Stimulated activated CD4-positive, alpha-beta T cell treated with anti-CD3 and anti-CD28 coated beads, Interleukin-1b, Interleukin-23, amount 100 ng/mL, for 1 hour (primary cell): ENCODE measurements at places on chromosomes 3 and 15.

- no peak for DNase-seq
Measured at GRCh38 chr3:23953523-23953922, 8.4 kb downstream of the NR1D2 start.

DNA sequence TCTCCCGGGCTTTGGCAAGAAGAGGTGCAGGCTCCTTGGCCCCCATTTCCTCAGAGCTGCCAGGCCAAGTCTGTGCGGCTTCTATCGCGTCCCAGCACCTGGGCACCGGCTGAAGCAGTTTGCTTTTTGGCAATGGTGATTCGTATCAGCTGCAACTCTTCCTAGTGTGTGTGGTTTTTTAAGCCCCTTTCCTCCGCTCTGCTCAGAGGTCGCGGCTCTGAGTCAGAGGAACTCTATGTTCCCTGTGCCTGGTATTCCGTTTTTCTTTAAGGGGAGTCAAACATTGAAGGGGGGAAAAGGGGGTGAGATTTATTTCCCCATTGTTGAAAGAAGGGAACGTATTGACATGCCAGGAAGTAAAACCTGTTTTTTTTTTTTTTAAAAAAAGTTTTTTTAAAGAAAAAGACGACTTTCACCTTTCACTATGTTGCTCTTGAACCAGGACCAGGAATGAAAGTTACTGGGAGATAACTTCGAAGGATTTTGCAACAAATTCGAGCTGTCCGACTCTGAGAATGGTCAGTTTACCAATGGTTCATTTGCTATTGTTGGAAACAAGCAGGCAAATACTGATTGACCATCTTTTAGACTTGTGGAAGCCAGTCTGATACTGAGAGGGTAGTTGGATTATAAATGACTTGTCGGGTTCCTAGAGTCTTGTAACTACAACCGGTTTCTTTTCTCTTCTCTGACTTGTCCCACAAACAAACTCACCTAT, 1.1 kb downstream of the ARMC8 start:
- no peak for DNase-seq

DNA sequence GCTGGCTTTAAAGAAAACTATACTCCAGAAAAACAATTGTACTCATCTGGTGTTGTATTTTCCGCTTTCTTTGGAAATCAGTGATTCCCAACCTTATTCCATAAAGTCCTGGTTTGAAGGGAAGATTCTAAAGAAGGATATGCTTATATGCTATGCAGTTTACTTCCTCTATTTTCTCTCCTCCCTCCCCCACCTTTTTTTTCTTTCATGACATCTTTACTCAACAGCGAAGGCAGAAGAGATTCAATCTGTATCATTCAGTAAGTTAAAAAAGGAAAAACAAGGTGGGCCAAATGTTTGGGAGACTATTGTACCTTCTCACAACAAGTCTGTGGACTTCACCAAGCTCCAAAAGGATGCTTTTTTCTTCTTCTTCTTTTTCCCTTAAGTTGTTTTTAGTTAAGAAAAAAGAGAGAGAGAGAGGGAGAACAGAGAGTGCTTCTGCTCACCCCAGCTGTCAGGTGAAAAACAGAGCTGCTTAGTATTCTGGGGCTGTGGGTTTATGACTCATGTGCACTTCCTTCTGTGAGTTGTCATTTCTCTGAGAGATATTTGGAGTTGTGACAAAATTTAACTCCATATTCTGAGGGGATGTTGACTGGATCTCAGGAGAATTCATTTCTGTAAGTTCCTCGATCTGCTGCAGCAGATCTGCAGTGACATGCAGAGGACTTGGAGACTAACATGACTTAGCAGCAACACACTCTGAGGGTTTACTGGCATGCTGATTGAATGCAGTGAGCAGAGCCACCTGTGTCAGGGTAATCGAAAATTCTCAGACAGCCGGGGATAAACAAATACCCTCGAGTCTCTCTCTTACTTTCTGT, 70.7 kb downstream of the SSR3 start:
- DNase-seq, result no peak

GRCh38 chr3:39108200-39108710, 775 bp downstream of the TTC21A start:
- no peak for DNase-seq

DNA sequence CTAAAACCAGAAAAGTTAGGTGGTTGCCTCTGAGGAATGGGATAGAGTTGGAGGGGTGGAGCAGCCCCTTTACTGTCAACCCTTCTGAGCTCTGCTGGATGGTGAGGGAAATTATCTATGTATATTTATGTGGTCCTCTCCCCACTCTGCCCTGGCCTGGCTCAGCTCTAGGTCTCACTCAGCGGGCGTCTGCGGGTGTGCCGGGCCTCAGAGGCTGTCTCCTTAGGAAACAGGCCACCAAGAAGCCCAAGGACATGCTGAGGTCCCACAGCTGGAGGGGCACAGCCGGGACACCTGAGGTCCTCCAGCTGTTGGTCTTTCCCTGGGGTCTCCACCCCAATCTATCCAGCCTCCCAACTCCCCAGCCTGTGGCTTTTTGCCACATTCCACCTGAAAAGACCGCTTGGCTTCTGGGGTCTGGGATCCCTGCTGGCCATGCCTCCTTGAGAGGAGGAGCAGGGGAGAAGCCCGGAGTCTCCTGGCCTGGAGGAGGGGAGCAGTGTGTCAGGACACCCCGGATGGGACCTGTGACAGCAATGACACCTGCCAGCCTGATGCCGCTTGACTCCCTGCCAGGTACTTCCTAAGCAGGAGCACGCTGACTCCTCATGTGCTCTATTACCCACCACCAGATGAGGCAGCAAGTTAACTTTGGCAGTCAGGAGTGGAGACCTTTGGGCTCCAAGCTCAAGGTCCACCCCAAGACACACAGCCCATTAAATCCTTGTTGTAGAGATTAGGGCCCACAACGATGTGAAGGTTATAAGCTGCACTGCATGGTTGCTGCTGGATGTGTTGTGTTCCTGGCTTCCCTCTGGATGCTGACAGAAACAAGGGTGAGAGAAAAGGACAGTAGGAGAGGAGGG, at the start of gene SLC28A1:
SLC28A1 (plus strand) TSS at position 747 of the 866 bp plus-strand sequence. CDS start 3,099 bp downstream, outside the sequence.
- no peak for DNase-seq

DNA sequence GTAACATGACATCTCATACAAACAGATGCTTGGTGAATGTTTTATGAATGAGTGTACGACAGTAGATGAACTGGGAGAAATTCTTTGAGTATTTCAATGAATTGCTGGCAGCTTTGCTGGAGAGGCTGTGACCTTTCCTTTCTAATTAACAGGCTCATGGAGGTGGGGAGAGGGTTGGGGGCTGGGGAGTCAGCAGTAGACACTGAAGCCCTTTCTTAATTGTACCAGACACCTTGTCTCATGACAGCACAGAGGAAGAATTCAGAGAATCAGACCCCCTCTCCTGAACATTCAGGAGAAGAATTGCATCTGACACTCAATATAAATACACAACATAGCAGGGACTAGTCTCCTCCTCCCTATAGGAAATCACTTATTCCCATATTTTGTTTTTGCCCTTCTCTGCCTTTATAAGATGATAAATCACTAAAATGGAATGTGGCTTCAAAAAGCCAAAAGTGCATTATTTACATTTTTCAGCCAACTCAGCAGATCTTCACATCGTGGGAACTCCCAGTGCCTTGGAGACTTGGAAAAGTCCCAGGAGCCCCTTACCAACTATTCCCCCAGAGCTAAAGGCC, 66.2 kb upstream of the TPM1 start:
- DNase-seq, result no peak

DNA sequence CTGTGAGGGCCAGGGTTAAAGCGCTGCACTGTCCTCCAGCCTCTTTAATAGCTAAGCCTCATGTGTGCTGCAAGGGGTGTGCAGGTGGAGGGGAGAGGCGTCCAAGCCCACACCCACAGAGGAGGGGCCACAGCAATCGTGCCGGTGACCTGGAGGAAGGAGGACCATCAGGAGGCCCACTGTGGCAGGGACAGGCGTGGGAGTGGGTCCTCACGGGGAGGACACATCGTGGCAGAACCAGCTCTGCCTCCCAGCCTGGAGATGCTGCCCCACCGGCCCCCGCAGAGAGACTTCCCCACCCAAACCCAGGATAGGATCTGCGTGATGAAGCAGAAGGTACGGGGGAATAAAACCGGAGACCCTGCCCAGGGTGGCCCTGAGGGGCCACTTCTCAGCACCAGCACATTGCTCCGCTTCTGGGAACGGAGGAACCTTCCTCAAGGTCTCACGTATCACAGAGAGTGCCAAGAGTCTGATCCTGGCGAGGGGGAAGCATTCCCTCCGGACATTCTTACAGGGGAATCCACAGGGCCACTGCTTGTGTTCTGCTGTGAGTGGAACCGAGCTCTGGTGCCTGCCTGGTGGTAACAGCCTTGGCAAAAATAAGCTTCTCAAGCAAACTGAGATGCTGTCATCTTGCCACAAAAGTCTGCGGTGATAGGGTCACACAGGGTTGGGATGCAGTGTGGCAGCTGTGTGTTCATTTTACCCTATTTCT, 199.8 kb downstream of the XXYLT1 start:
- DNase-seq, result no peak

GRCh38 chr15:34331809-34332208, 5.8 kb downstream of the SLC12A6 start:
- no peak for DNase-seq

GRCh38 chr3:178275311-178275710, 260.9 kb upstream of the KCNMB2 start:
- DNase-seq, result no peak

- DNase-seq, result no peak
Measured at GRCh38 chr3:196220587-196220986, 4.3 kb downstream of the SLC51A start.

- no peak for DNase-seq
Measured at GRCh38 chr3:150582620-150583019, 20.5 kb upstream of the SELENOT start.

- no peak for DNase-seq
Measured at GRCh38 chr3:172707030-172707429, 3.8 kb downstream of the NCEH1 start.

DNA sequence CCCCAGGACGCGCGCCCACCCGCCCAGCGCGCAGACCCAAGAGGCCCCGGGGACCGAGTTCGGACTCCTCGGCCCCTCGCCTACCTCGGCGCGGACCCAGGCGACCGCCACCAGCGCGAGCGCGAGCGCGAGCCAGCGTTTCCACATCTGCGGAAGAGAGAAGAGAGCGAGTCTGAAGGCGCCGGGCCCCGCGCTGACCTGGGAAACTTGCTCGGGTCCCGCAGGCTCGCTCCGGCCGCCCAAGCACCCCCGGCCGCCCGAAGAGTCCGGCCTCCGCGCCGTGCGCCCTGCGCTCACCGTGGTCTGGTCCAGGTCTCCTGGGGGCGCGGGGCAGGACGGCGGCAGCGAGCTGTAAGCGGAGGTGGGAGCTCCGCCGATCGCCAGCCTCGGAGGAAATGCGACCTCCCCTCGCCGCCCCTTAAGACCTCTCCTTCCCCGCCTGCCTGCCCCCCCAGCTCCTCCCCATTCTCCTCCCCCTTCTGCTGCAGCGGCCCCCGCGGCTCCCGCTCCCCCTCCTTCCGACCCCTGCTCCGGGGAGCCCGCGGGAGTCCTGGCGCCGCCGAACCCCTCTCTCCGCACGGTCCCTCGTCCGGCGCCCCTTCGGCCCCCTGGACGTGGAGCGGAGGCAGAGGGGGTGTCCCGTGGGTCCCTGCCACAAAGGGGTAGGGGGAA, at the start of gene FSTL1:
FSTL1 (minus strand) TSS at position 393 of the 672 bp plus-strand sequence; CDS start at position 147, 246 bp downstream.
- DNase-seq, result no peak

GRCh38 chr3:71444028-71444860, 139.3 kb downstream of the FOXP1 start:
- DNase-seq, result no peak

DNA sequence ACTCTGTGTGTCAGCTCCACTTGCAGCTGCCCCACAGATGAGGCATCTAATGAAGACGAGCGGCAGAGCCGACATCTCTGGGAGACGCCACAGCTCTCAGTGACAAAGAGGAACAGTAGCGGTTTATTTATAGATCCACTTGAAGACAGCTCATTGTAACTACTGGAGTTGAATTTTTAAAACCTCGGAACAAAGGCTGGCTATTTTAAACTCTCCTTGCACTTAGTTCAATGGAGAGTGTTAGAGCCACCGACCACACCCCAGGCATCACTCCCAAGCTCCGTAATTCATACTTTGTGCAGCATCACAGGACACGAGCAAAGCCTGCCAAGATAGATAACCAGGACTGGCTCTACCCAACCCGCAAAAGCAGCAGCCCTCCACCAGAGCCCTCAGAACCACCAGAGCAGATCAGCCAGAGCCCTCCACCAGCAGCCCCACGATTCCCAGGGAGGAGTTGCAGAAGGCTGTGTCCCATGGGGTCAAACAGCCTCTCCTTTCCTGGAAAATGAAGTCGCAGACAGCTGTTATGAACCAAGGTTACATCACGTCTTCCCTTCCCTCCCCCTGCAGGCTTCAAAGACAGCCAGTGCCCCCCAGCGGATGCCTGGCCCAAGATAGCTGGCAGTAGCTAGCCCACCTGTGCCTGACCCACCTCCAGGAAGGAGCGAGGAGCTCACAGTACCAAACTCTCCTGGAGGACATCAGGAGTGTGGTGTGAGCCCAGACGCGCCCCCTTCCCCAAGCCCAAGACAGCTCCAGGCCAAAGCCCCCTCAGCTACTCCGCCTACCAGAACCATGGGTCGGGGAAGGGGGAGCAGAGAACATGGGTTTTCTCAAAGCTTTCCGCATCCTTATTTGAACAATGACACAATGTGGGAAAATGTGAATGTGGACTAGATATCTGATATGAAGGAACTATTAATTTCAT, 45.7 kb downstream of the POC1A start:
- no peak for DNase-seq

- no peak for DNase-seq
Measured at GRCh38 chr3:132008837-132009236, 26.0 kb downstream of the CPNE4 start.

- no peak for DNase-seq
Measured at GRCh38 chr3:169137943-169138342, 525.6 kb downstream of the MECOM start.

DNA sequence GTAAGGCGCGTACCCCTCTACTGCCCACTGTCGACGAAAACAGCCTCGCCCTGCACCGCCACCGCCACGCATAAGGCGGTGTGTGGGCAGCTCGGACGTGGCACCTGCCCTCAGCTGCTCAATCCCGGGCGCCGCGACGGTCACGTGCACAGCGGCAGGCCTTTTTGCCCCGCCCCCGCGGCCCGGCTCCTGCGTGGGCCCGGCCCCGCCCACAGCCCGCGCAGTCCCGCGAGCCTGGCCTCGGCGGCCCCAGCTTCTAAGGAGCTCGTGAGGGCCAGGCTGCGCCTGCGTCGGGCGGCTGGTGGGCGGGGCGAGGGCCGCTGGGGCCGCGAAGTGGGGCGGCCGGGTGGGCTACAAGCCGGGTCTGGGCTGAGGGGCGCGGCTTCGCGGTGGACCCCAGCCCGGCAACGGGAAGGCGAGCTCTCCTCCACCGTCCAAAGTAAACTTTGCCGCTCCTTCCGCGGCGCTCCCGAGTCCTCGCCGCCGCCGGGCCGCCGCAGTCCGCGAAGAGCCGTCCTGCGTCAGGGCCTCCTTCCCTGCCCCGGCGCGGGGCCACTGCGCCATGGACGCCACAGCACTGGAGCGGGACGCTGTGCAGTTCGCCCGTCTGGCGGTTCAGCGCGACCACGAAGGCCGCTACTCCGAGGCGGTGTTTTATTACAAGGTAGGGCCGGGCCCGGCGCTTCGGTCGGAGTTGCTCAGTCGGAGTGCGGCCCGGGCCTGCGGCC, at the start of gene CAPN7:
CAPN7 (plus strand) TSS at position 313 of the 728 bp plus-strand sequence; CDS start at position 563, 250 bp downstream.
- peak; percentile 84 for DNase-seq

GRCh38 chr3:8441969-8442559, 59.6 kb upstream of the LMCD1 start:
- DNase-seq, result no peak

GRCh38 chr15:69591905-69592508, 139.4 kb downstream of the RPLP1 start:
- DNase-seq, result no peak

- DNase-seq, result no peak
Measured at GRCh38 chr15:89677381-89677780, 1.8 kb downstream of the PLIN1 start.
